ENCODE measurements at places on chromosomes 11 and 22. TPM values are rescaled to one million over a fixed set of nuclear protein-coding genes. Genes with fewer than 3 reads are reported as not detected.
A peak's percentile ranks its signal among the peaks of the same experiment; 100 is the strongest.

The MYEOV gene
- 0.44 TPM for polyA plus RNA-seq

The SLC22A25 gene
- polyA plus RNA-seq, result 0.17 TPM

DNA sequence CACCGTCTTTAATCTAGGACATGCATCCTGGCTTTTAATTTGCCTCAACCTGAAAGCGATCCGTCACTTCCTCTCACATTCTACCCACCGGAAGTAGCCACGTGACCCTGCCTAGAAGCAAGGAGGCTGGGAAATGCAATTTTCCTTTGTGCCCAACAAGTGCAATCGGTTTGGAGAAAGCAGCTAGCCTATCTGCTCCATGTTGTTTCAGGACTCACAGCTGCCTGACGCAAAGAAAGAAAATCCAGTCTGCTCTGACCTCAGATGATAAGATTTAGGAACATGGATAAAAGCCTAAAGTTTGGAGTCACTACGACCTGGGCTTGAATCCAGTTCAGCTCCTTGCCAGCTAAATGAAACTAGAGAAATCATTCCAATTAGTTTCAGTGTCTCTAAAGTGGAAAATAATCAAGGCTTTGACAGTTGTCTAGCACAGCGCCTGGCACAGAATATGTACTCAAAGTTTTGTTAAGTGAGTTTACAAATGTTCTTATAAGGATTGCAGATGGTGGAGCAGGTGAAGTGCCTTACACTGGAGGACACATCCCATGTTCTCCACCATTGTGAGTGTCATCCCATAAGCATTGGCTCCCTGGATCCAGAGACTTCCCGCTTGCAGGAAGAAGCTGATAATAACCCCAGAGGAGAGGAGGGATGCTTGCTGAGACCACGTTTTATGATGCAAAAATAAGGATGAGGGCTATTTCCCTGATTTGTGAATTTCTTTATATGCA is 553.7 kb downstream of the MN1 start:
- no peak overlapping the region for H3K4me3 ChIP-seq
- H3K27ac ChIP-seq, result no peak overlapping the region
- no peaks in the 10 kb centered on the region for H3K27me3 ChIP-seq
- no peaks in the 10 kb centered on the region for H3K4me1 ChIP-seq
- no peaks in the 10 kb centered on the region for H3K36me3 ChIP-seq
- no peak for DNase-seq

DNA sequence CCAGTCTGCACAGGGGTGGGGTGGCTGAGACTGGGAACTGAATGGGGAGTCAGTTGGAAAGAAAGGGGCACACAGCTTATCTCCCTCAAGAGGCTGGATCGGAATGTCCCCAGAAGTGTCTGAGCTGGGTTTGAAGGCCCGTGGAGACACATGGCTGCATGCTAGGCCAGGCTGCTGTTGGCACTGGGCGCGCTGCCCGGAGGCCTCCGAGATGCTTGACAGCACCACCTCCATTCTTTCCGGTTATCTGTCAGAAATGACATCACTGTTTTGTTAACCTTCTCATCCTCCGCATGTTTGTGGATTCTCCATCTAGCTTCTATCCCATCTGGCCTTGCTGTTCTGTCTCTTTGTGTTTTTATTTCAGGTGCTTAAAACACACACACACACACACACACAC is 85.5 kb downstream of the APIP start:
- H3K4me3 ChIP-seq, result no peak overlapping the region
- H3K36me3 ChIP-seq, result no peaks in the 10 kb centered on the region
- H3K27ac ChIP-seq, result no peak overlapping the region

The FAT3 gene
- 63.2 TPM for polyA plus RNA-seq

GRCh38 chr11:76777876-76778275 is 5.3 kb upstream of the TSKU start:
- no peaks in the 10 kb centered on the region for H3K27me3 ChIP-seq
- H3K36me3 ChIP-seq, result no peaks in the 10 kb centered on the region
- DNase-seq, result no peak
- H3K4me1 ChIP-seq, result no peaks in the 10 kb centered on the region
- no peak overlapping the region for H3K27ac ChIP-seq

DNA sequence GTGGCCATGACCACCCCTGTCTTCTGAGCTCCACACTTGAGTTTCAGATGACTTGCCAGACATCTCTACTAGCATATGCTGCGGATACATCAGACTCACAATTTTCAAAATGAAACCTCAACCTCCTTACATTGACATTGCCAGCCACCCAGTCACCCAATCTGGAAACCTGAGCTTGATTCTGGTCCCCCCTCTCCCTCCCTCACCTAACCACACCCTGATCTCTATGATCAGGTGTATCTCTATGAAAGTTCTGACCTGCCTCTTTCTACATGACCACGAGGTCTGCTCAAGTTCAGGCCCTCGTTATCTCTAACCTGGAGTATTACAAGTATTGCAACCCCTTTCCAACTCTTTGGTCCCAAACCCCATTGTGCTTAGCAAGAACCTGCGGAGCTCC is 254.1 kb downstream of the KIRREL3 start:
- H3K4me1 ChIP-seq, result no peaks in the 10 kb centered on the region
- H3K4me3 ChIP-seq, result no peak overlapping the region
- H3K36me3 ChIP-seq, result no peaks in the 10 kb centered on the region

DNA sequence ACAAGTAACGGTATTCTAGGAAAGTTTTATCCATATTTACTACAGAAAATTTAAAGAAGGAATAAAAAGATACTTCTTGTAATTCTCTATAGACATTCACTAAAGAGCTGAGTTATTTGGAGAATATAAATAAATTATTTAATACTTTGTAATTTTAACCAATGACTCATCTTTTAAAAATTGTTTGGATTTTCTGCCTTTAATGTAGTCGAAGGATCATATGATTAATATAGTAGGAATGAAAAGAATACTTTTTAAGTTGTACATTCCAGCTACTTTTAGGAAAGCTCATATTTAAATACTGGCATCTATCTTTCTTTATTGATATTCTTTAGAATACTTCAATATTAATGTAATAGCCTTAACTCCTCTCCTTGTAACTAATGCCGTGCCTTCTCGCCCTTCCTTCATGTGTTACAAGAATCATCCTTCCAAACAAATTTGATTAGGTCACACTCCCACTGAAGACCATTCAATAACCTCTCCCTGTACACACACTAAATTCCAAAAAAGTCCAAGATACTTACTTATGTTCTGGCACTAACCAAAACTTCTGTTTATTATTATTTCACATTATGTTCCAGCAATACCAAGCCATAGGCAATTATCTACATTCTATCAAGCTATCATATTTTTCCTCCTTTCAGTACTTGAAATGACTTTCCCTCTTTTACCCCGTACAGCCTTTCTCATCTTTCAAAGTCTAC is 501.9 kb downstream of the CNTN5 start:
- H3K4me3 ChIP-seq, result no peak overlapping the region
- no peak for DNase-seq
- H3K27ac ChIP-seq, result no peak overlapping the region
- no peaks in the 10 kb centered on the region for H3K4me1 ChIP-seq

The TUBA8 gene
- 1.7 TPM for polyA plus RNA-seq

DNA sequence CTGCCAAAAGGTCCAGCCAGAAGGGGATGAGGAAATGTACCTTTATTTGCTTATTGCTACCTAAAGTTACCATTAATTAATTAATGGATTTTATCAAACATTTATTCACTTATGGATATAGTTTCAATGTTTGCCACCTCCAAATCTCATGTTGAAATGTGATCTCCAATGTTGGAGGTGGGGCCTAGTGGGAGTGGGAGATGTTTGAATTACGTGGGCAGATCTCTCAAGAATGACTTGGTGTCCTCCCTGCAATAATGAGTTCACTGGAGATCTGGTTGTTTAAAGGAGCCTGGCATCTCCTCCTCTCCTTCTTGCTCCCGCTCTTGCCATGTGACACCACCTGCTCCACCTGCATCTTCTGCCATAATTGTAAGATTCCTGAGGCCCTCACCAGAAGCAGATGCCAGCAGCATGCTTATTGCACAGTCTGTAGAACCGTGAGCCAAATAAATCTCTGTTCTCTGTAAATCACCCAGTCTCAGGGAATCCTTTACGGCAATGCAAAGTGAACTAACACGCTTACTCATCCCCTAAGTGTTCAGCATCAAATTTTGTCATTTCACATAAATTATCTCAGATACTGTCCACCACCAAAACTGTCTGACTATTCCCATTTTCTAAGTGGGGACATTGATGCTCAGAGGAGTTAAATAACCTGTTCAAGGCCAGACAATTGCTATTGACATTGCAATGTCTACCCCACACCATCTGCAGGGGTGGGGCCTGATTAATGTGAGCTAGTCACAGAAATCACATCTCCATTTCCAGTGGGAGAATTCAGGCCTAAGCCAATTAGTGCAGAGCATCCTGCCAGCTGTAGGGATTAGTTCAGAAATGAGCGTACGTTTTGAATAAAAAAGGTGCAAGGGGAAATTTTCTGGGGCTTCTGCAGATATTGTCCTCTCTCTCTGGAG is 51.6 kb upstream of the SYN3 start:
- no peaks in the 10 kb centered on the region for H3K4me1 ChIP-seq
- H3K27ac ChIP-seq, result no peak overlapping the region
- DNase-seq, result no peak
- H3K36me3 ChIP-seq, result no peaks in the 10 kb centered on the region
- H3K4me3 ChIP-seq, result no peak overlapping the region

DNA sequence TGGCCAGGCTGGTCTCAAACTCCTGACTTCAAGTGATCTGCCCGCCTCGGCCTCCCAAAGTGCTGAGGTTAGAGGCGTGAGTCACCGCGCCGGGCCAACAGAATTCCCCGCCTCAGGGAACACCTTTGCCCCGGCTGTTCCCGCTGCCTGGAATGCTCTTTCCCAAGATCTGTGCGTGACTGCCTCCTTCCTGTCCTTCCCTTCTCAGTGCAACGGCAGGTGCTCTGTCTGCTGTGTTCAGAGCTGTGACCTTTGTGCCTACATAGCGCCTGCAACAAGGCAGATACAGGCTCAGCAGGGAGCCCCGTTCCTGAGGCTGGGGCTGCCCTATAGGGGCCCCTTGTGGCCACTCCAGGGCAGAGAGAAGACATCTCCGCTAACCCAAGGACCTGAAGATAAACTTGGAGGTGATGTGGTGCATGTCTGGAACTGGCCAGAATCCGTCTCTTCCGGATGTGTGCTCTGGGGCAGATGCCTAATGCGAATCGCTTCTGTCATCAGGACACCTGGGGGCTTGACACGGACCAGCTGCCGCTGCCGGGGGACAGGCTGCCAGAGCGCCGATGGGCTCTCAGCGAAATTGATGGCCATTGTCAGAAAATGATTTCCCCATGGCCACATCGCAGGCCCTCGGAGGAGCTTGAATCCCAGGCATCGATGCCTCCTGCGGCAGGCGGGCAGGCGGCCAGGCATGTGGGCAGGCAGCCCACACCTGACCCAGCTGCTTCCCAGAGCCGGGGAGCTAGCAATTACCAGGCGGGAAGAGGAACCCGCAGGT is 43.5 kb upstream of the TCF20 start:
- no peak for DNase-seq
- H3K4me1 ChIP-seq, result no peaks in the 10 kb centered on the region
- H3K4me3 ChIP-seq, result no peak overlapping the region
- no peak overlapping the region for H3K27ac ChIP-seq
- H3K27me3 ChIP-seq, result peaks cover 23% of the 10 kb centered on the region

DNA sequence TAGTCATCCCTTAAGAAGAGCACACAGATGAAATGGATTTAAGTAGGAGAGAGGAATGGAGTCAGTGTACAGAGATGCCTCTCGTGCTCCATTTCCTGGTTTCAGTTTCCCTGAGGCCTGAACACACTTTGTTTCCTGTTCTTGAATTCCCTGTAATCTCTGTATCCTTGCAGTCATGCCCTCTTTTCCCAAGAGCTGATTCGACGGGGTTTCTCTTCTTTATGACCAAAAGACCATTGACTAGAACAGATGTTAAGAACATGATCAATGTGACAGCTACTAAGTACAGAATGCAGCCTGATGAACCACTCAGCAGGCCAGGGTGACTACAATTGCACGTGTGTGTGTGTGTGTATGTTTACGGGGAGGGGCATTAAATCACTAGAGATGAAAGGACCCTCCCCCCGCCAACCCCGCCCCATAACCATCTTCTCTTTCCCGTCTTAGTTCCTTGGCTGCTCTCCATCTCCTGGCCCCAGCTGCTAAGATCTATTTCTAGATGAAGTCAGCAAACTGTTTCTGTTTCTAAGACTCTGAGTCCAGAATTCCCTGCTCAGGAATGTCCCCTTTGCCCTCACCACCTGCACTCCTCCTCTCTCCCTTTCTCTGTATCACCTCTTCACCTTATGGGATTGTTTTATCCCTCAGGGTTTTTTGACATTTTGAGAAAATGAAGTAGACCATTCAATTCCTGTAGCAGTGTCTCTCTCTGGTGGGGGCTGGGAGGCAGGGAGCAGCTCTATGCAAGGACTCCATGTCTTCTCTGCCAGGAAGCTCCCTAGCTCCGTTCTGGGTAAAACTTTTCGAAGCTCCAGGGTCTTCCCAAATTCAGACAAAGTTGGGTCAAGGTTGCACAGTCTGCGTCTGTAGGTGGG is 26.0 kb downstream of the SLC22A6 start:
- DNase-seq, result no peak
- peak overlapping the region; percentile 21 for H3K27ac ChIP-seq

- H3K4me1 ChIP-seq, result no peaks in the 10 kb centered on the region
- H3K27me3 ChIP-seq, result no peaks in the 10 kb centered on the region
- DNase-seq, result no peak
- H3K4me3 ChIP-seq, result no peak overlapping the region
- no peaks in the 10 kb centered on the region for H3K36me3 ChIP-seq
Observed at GRCh38 chr11:34676227-34676626, 55.3 kb downstream of the EHF start.

DNA sequence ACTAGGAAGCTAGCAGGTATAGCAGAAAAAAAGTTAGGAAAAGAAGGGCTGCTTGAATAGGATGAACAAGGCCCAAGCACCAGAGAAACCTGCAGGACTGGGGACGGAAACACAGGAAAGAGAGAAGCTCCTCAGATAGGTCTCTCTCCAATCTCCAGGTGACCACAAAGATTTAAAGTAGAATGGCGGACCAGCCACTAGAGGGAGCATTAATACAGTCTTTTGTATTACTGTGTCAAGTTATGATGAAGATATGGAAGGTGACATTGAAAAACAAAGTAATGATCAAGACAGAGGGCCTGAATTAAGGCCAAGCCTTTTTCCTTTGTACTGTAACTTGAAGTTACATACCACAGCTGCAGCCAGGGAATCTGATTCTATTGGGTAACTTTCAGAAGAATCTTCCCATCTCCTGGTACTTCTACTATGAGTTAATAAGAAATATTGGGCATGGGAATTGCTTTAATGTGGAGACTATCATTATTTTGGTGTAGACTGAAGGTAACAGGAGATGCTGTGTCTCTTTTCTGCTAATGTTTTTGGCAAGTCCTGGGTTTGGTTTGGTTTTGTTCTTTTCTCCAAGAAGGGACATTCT is 33.8 kb downstream of the OR2AG2 start:
- H3K36me3 ChIP-seq, result no peaks in the 10 kb centered on the region
- no peaks in the 10 kb centered on the region for H3K4me1 ChIP-seq
- H3K27me3 ChIP-seq, result no peaks in the 10 kb centered on the region
- peak; percentile 3 for DNase-seq

DNA sequence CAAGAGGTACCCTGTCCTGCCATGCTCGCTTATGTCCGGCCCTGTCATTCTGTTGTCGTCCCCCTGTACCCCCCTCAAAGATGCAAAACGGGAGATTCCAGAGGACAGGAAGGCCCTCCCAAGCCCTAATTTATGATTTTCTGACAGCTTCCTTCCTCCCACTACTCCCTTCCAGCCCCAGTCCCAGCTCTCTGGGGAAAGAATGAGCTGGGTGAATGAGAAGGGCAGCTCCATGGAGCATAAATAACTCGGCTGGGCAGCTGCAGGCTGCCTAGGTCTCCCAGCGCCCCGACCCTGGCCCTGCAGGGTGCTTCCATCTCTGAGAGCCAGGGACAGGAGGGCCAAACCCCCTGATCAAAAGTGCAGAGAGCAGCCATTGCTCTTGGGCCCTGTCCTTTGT is 3.9 kb upstream of the EMID1 start:
- no peaks in the 10 kb centered on the region for H3K36me3 ChIP-seq
- no peak overlapping the region for H3K4me3 ChIP-seq
- no peak for DNase-seq
- no peaks in the 10 kb centered on the region for H3K27me3 ChIP-seq
- peaks cover 14% of the 10 kb centered on the region for H3K4me1 ChIP-seq

All from left lung (tissue), 14 donors.